ENCODE measurements at places on chromosomes 1 and 21. TPM values are rescaled to one million over a fixed set of nuclear protein-coding genes. Genes with fewer than 3 reads are reported as not detected.

The FNDC7 gene
- total RNA-seq: not detected

The PADI1 gene
- not detected for total RNA-seq

The ACTL8 gene
- not detected for total RNA-seq

The FAM163A gene
- not detected for total RNA-seq

The NR1I3 gene
- total RNA-seq: not detected

The OR10K2 gene
- total RNA-seq: not detected

The TFF3 gene
- 0.74 TPM for total RNA-seq

The CYP2J2 gene
- total RNA-seq: 0.08 TPM

The PERM1 gene
- not detected for total RNA-seq

The OVAAL gene
- total RNA-seq: not detected

The S100A12 gene
- not detected for total RNA-seq

The FAM72A gene
- 15.0 TPM for total RNA-seq

The OR1C1 gene
- not detected for total RNA-seq

The TLCD4 gene
- total RNA-seq: not detected

The TNFRSF1B gene
- 87.2 TPM for total RNA-seq

The OR2T2 gene
- total RNA-seq: 4.4 TPM

The DPYD gene
- 15.5 TPM for total RNA-seq

The RRP15 gene
- 21.0 TPM for total RNA-seq

The SIM2 gene
- 0.15 TPM for total RNA-seq

The S100B gene
- total RNA-seq: not detected

The ANGPTL3 gene
- total RNA-seq: not detected

The TGFBR3 gene
- total RNA-seq: 18.6 TPM

The CNKSR1 gene
- 1.1 TPM for total RNA-seq

The FHL3 gene
- total RNA-seq: 13.9 TPM

The CDC73 gene
- total RNA-seq: 42.8 TPM

The GJA5 gene
- total RNA-seq: not detected

The CD48 gene
- 323 TPM for total RNA-seq

The FMO4 gene
- total RNA-seq: 0.32 TPM

The IFNLR1 gene
- total RNA-seq: 3.9 TPM

The CYP4A22 gene
- total RNA-seq: not detected

The CFAP45 gene
- 0.93 TPM for total RNA-seq

The OR6N1 gene
- not detected for total RNA-seq

The WDR64 gene
- total RNA-seq: not detected

The ZNF593OS gene
- total RNA-seq: not detected

The CAPN2 gene
- total RNA-seq: 18.9 TPM

The KCNK1 gene
- total RNA-seq: 17.0 TPM

The ST6GALNAC5 gene
- total RNA-seq: not detected

The FNDC5 gene
- total RNA-seq: not detected

The KRTAP13-2 gene
- not detected for total RNA-seq

The NR5A2 gene
- total RNA-seq: 0.21 TPM

The NUDT17 gene
- total RNA-seq: 4.3 TPM

The OLIG2 gene
- not detected for total RNA-seq

The OR2T33 gene
- total RNA-seq: not detected

The S100A1 gene
- not detected for total RNA-seq

The OR2L3 gene
- total RNA-seq: not detected

The FRRS1 gene
- 10.4 TPM for total RNA-seq

The PRMT6 gene
- total RNA-seq: 29.9 TPM

The FAM131C gene
- not detected for total RNA-seq

All from GM12878 (cell line).